ENCODE measurements at places on chromosomes 2 and 18. TPM values are rescaled to one million over a fixed set of nuclear protein-coding genes. Genes with fewer than 3 reads are reported as not detected.
A peak's percentile ranks its signal among the peaks of the same experiment; 100 is the strongest.

SLC4A1AP gene
- 23.8 TPM for total RNA-seq

- DNase-seq, result no peak
Observed at GRCh38 chr2:224060783-224061482, 21.8 kb upstream of the SERPINE2 start.

GRCh38 chr2:237315170-237315828 is 98.7 kb downstream of the COL6A3 start:
- peak; percentile 87 for DNase-seq

SLC30A3 gene
- total RNA-seq, result 0.88 TPM

- no peak for DNase-seq
Observed at GRCh38 chr2:161825429-161825828, 201.2 kb downstream of the SLC4A10 start.

TIA1 gene
- 86.8 TPM for total RNA-seq

DNA sequence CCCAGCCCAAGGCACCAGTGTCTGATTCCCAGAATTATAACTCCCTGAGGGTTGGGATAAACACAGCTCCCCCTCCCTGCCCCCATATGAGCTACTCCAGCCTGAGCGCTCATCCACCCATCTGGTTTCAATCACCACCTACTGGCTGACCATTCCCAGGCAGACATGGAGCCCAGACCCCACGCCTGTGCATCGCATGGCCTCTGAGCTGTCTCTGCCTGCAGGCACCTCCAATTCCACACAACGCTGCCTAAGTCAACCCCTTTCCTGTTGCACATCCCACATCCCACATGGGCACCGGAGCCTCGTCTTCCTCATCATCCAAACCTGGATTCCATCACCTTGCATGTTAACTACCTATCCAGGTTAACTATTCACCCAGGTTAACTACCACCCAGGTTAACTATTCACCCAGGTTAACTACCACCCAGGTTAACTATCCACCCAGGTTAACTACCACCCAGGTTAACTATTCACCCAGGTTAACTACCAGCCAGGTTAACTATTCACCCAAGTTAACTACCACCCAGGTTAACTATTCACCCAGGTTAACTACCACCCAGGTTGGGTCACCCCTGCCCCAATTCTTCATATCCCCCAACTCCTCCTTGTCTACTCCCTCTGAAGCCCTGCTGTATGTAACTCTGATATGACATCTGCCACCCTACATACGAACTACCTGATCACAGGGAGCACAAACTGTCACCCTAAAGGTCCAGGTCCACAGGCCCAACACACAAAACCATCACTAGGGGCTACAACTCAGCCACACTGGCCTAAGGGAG is 47.8 kb downstream of the TEX51 start:
- DNase-seq, result no peak

NR4A2 gene
- 0.83 TPM for total RNA-seq

INHBB gene
- 2.9 TPM for total RNA-seq

- no peak for DNase-seq
Observed at GRCh38 chr2:137951586-137951985, 12.7 kb upstream of the HNMT start.

DNA sequence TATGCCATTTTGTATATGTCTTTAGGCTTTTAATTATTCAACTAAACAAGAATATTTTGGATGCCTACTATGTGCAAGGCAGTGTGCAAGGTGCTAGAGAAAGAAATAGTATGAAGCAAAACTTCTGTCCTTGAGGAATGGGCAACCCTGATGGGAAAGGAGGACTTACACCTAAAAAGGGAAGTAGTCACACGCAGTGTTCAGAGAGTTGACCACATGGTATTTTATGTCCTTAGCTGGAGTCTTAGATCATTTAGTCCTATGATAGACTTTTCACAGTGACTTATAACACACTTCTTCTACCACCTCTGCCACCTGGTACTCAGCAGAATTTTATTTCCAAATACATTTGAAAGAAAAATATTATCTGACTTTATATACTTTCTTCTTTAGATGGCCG is 291.6 kb downstream of the PLCL1 start:
- no peak for DNase-seq

COL4A3 gene
- 0.76 TPM for total RNA-seq

DNA sequence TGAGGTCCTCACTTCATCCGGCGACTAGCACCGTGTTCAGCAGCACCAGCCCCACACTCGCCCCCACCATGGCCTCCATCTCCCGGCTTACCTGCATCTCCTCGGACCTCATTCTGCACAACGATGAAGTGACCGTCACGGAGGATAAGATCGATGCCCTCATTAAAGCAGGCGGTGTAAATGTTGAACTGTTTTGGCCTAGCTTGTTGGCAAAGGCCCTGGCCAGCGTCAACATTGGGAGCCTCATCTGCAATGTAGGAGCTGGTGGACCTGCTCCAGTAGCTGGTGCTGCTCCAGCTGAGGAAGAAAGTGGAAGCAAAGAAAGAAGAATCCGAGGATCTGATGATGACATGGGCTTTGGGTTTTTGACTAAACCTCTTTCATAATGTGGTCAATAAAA is 70.5 kb upstream of the MYCN start:
- no peak for DNase-seq

Measured in uterus (tissue), 4 donors.